ENCODE measurements at places on chromosomes 13 and 19. TPM values are rescaled to one million over a fixed set of nuclear protein-coding genes. Genes with fewer than 3 reads are reported as not detected.

OXGR1 gene
- not detected for total RNA-seq

TJP3 gene
- 0.19 TPM for total RNA-seq

PLPPR2 gene
- 9.6 TPM for total RNA-seq

NLRP4 gene
- total RNA-seq: not detected

GNG7 gene
- total RNA-seq: not detected

OR10H1 gene
- not detected for total RNA-seq

PTGIR gene
- total RNA-seq: 0.06 TPM

SYCN gene
- total RNA-seq: not detected

PRODH2 gene
- total RNA-seq: 0.25 TPM

RUBCNL gene
- 0.07 TPM for total RNA-seq
